ENCODE measurements at places on chromosomes 3 and 15.

DNA sequence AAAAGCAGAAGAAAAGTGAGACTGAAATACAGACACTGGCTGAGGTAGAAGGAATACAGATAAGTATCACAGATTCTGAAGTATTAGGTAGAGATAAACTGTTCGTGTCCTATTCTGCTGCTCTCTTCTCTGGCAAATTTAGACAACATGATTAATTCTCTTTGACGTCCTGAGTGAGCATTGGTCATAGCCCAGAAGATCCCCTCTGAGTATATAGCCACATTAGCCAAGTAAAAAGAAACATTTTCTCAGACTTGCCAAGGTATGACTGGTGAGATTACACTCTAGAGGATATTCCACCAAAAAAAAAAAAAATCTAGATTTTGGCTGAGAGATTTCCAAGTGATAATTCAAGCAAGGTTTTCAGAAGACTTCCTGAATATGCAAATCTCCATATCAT is 111.4 kb upstream of the ALCAM start:
- no peak for DNase-seq

DNA sequence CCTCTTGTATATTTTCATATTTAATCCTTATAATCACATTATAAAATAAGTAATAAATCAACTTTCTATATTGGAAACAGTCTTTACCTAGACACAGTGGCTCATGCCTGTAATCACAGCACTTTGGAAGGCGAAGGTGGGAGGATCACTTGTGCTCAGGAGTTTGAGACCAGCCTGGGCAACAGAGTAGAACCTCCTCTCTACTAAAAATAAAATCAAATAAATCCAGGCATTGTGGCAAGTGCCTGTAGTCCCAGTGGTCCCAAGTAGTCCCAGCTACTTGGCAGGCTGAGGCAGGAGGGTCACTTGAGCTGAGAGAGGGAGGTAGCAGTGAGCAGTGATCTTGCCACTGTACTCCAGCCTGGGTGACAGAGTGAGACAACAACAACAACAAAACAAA is 975.1 kb downstream of the ROBO1 start:
- no peak for DNase-seq

- DNase-seq: no peak
Observed at GRCh38 chr3:130527426-130527825, 10.4 kb downstream of the COL6A6 start.

GRCh38 chr3:123841476-123842238 is 42.5 kb downstream of the MYLK start:
- DNase-seq: no peak

DNA sequence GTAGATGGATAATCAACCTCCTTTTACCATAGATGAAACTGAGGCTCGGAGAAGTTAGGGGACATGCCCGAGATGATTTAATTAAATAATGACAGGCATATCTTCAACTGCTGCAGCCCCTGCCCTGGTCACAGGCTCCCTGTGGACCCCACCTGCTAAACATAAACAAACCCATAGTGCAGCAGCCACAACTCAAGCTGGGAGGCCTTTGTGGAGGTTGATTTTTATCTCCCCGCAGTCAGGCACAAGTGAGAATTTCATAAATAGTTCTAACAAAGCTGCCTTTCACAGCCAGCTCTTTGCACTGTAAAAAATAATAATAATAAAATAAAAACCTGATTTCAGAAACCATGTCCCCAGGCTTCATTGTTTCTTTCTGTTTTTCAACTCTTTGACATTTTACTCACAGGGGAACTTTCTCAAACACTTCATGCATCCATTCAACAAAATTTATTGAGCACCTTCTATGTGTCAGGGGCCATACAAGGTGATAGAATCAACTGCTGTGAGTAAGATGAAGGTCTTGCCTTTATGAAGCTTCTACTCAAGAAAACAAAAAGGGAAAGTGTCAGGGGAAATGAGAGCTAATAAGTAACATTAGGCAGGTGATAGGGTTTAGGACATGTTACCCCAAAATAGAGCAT is 393.6 kb upstream of the PROK2 start:
- no peak for DNase-seq

- DNase-seq: no peak
Observed at GRCh38 chr3:73863546-73864079, 238.9 kb upstream of the PDZRN3 start.

- no peak for DNase-seq
Observed at GRCh38 chr15:65275728-65276126, 11.0 kb downstream of the PARP16 start.

- DNase-seq: peak; percentile 35
Observed at GRCh38 chr3:37443363-37444035, 269.1 kb upstream of the LRRFIP2 start.

DNA sequence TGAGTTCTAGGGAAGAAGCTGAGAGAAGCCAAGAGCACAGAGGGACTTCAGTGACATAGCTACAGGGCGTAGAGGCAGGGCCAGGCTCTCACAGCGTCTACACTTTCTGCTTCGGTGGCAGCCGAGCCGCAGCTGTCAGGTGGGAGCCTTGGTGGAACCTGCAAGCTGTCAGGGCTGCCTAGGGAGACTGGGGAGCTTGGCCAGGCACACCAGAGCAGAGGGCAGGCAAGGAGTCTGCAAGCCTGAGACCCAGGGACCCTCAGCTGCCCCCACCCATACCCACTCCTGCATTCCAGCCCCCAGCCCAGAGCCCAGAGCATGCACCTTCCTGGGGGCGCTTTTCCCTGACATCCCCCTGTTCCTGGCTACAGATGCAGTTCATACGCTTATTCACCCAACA is 13.4 kb upstream of the KLF15 start:
- DNase-seq: no peak

DNA sequence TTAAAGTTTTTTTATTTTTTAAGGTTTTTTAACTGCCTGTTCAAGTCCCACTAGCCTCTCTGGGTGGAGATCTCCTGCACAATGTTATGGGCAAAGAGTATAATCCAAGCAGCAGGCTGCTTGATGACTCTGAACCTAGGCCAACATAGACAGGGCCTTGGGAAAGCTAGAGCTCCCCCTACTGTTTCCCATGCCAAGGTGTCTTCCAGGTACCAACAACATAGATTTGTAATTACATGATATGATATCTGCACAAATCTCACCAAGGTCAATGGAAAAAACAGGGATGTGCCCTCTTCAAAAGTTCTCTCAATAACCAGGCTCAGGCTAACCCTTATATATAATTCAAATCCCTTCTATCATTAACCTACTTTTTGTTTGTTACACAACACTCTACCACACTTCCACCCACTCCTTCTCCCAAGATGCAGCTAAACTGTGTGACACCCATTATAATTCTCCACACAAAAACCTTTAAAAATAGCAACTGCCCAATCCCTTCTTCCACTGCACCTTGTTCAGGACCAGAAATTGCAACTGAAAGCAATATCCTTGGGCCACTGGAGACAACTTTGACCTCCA is 43.8 kb downstream of the RBM15B start:
- peak; percentile 30 for DNase-seq

DNA sequence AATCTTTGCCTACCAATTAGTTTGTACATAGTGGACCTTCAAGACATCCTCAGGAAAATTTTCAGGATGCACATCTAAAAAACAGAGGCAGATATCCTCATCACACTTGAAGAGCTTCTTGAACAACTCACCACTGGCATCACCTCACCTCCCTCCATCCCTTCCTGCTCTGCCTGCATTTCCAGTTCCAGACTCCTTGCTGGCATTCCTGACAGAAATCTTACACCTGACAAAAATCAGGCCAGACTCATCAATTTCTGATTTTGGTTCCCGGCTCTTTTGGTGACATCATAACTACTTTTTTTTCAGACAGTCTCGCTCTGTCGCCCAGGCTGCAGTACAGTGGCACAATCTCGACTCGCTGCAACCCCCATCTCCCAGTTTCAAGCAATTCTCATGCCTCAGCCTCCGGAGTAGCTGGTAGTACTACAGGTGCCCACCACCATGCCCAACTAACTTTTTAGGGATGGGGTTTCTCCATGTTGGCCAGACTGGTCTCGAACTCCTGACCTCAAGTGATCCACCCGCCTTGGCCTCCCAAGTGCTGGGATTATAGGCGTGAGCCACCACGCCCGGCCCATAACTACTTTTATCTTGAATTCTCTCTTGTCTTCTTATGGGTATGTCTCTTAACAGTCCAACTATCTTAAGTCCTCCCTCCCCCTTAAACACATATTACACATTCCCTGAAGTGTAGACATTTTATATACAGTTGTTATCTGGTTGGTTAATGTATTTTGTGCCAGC is 216.6 kb upstream of the IL12A start:
- DNase-seq: no peak

DNA sequence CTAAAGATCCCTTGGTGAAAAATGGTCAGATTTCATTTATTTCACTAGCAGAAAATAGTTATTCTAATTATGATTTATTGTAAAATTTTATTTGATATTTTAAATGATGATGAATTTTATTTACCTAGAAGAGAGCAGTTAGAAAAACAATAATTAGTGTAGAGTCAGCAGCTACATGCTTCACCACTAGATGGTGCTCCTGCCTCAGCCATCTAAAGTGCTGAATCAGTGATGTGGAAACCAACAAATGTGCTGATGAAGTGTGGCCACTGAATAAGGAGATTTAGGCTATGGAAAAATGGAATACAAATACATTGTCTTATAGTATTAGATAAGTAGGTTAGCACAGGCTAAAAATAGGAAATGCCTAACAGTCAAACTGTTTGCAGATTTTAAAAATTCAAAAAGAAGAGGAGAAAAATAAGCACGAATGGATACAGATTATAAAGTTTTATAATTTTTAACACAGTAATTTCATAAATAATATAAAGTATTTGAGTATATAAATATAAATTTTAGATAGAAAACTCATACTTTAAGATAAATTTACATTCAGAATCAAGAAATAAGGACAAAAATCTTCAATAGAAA is 109.8 kb downstream of the PPP2R3A start:
- peak; percentile 25 for DNase-seq

GRCh38 chr3:166456286-166456685 is 619.1 kb upstream of the BCHE start:
- no peak for DNase-seq

DNA sequence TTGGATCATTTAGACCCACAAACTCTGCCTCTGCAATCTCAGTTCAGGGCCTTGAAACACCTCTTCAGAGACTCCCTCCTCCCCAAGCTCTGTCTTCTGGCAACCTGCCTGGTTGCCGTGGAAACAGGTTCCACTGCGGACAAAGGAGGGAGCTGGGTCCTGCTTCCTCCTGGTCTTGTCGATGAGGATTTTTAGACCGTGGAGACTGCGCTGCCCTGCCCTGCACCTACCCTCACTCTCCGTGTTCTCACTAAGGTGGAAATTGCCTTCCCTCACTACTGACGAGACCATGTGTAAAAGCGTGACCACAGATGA is at the start of gene RTP1:
TSS of gene RTP1 (plus strand) at position 152 of the 315 bp plus-strand sequence. CDS start at position 182, 30 bp downstream.
- peak; percentile 17 for DNase-seq

DNA sequence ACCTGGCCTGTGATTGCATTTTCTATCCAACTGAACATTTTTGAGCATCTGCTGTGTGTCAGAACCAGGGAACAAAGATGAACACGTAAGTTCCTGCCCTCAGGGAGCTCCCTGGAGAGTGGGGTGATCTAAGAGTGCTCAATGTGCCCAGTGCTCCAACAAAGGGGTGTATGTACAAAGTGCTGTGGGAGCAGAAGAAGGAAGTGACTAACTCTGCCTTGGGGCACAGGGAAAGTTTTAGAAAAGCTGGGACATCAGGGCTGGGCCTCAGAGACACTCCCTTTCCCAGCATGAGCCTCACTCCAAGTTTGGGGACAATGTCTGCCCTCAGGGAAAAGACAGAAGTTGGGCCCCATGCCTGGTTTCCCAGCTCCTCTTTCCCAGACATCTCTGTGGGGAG is 27.6 kb upstream of the BNC1 start:
- peak; percentile 43 for DNase-seq

GRCh38 chr15:44573386-44573785 is 36.4 kb downstream of the EIF3J start:
- no peak for DNase-seq

DNA sequence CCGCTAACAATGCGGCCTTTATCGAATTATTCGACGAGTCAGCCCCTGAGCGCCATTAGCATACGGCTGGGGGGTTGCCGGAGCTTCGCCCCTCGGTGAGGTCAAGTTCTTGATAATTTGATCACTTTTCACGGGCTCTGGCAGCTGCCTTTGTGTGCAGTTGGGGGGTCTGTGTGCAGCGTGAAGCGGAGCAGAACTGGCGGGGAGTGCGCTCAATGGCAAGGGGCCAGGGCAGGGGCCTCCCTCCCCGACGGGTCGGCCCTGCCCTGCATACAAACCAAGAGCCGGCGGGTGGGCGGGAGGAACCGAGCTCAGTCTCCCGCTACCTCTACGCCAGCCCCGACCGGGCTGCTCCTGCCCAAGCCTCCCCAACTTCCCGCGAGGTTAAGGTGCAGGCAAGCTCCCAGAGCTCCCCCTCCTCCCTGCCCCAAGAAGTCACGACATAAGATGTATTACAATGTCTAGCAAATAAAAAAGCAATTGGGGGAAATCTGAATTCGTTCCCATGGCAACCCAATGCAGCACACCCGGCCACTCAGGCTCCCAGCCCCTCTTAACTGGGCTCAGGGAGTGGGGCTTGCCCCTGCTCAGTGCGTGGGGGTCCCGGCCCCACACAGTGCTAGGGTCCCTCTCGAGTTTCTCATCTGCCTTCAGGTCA is 34.1 kb upstream of the POLG start:
- DNase-seq: no peak

- no peak for DNase-seq
Observed at GRCh38 chr3:158384019-158384418, 187.0 kb upstream of the MLF1 start.

GRCh38 chr3:126208606-126209256 is 28.3 kb upstream of the ALDH1L1 start:
- no peak for DNase-seq

All from ELF-1 (cell line).